Gastrocnemius medialis (tissue), 4 donors: ENCODE measurements at places on chromosomes 6 and 20. TPM values are rescaled to one million over a fixed set of nuclear protein-coding genes. Genes with fewer than 3 reads are reported as not detected.

DNA sequence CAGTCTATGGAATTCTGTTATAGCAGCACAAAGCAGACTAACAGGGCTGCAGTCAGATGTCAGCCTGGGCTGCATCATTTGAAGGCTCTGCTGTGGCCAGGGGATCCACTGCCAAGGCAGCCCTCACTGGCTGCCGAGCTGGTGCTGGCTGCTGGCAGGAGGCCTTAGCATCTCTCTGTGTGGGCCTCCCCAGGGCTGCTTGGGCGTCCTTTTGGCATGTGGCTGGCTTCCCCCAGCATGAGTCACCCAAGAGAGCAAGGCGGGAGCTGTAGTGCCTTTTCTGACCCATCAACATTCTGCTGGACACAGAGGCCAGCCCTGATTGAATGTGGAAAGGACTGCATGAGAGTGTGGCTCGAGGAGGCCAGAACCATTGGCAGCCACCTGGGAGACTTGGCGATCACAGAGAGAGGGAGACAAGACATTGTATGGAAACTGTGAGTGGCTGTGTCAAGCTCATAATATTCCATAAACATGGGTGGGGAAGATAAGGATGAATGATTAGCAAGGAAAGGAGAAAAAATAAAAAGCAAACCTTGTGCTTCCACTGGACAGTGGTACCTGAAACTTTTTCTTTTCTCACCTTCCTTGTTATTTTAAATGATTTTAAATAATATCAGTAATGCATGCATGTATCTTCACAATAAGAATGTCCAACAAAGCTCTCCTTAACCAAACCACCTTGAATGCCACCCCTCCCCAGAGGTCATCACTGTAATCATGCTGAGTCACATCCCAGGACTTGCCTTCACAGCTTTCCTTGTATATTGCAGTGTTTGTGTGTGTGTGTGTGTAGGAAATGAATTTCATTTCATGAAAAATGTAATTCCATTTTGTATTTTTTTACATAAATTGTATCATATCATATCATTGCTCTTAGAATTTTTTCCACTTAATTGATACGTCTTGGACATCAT, 55.0 kb upstream of the VSX1 start:
- DNase-seq, result no peak

DNA sequence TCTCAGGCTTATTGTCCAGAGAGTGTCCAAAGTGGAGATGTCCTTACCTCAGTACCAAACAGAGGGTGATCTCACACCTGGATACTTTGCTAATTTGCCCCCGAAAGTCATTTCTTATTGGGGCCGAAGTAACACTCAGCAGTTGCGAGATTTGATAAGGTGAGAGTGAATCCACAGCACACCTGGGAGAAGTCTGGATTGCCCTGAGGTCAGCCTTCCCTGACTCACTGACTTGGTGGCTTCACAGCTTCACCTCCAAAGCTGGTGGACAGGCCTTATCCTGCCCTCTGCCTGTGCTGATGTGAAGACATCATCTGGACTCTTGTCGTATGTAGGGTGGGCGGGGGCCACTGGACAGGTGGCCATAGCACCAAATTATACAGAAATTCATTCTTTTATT, 101.9 kb upstream of the ARMC2 start:
- no peak for DNase-seq

GRCh38 chr6:42313941-42314570, 96.4 kb upstream of the MRPS10 start:
- DNase-seq, result no peak

DNA sequence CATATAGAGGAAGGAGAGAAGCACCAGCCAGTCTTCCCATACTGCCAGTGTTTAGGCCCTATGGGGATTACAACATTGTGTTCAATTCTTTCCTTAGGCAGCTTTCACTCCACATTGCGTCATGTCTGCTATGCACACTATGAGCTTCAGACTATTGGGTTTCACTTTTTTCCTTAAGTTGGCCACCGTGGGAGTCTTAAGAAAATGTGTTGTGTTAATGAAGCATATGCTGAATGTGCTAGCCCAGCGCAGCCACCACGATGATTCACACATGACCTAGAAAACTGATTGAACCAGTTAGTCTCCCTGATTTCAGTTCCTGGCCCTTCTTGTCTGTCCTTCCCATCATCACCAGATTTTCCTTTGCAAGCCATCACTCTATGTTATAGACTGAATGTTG, 21.5 kb downstream of the TUBB2B start:
- no peak for DNase-seq

- DNase-seq, result no peak
These were observed 99.5 kb downstream of the IPCEF1 start for GRCh38 chr6:154257067-154257466.

HLA-DMB gene
- total RNA-seq, result 6.8 TPM
